ENCODE measurements at places on chromosomes 1 and 21.

DNA sequence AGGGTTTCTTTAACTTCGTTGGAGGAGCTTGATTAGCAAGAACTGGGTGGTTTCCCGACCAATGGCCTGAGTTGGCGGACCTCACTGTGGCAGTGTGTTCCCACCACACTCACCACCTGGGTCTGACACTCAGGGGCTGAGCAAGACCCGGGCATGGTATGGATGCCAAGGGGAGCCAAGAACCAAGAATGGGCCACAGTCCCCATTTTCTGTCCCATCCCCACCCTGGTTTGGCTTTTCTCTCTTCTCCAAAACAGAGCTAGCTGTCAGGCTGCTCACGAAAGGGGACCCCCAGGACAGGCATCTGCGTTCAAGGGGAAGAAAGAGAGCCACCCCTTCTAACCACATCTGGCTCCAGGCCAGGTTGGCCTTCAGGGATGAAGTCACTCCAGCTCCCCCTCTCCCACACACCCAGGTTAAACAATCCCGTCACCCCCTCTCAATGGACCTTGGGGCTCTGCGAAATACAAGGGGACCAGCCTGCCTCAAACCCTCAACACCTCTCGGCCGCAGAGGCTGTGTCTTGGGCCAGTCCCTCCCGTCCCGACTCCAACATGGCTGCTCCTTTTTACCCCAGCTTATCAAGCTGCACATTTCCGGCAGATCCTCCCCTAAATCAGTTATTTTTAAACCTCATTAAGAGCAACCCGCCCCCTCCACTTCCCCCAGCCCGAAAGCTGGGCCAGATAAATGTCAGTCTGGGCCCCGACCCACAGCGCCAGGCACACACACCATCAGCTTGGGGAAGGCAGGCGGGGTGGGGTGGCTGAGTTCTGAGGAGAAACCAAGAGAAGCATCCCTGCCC, 3.4 kb downstream of the TAGLN2 start:
- no peak for DNase-seq

DNA sequence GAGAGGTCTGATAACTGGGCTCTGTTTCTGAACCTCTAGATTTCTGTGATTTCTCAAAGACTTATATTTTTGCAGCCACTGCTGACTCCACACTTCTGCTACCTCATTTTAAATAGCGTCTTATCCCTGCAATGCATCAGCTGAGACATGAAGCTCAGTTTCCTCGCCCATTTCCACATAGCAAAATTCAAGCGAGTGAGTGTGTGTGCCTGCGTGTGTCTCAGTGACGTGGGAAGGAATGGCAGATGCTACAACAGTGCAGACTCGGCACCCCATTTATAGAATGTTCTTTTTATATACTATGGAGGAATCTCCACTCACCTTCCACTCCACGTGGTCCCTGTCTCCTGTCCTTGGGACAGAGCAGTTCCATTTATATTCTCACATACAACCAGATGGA, 35.7 kb downstream of the ZMYND12 start:
- DNase-seq, result no peak

GRCh38 chr1:155646307-155646706, 36.3 kb downstream of the MSTO1 start:
- DNase-seq, result no peak

DNA sequence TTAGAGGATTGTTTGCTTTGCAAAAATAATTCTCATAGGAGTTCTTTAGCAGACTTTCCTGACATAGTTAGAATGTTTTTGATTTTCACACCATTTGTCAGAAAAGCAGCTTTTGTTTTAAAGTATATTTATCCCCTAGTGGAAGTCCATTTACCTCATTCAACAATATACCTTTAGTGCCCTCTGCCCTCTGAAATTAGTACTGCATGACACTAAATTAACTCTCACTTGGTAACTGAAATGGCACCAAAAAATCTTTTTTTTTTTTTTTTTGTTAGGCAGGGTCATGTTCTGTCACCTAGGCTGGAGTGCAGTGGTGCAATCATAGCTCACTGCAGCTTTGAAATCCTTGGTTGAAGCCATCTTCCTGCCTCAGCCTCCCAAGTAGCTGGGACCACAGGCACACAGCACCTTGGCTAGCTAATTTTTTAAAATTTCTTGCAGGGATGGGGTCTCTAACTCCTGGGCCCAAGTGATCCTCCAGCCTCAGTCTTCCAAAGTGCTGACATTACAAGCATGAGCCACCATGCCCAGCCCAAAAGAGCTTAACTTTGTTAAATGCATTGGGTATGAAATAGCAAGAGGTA, 13.6 kb downstream of the LRRC42 start:
- no peak for DNase-seq

- no peak for DNase-seq
These were observed 102.1 kb upstream of the ZBTB40 start for GRCh38 chr1:22349362-22350043.

- DNase-seq, result no peak
These were observed 140.2 kb upstream of the MAGI3 start for GRCh38 chr1:113250161-113250560.

- DNase-seq, result no peak
These were observed 147.9 kb downstream of the GREM2 start for GRCh38 chr1:240464099-240464498.

DNA sequence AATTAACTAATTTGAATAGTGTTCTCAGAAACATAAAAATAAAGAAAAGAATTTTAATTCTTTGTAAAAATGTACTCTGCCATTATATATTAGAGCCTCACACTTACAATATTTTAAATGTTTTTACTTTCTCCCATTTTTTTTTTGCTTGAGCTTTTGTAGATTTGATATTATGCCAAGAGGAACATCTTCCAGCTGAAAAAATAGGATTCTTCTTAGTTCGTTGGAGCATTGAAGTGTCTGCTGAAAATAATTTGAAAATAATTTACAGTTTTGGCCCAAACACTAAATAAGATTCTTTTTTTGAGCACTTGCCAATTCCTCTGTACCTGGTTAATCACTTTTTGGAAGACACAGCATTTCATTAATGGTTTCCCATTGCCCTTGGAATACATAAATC, 175.0 kb upstream of the COL11A1 start:
- no peak for DNase-seq

DNA sequence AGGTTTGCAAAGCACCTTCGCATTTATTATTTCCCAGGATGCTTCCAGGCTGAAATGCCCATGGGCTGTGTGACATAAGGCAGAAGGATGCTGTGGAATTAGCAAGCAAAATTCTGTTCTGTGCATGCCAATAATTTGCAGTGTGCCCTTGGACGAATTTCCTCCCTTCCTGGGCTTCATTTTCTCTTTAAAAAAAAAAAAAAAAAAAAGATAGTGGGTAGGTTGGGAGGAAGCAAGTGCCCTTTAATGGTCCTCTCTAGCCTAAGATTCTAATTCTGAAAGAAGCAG, 2.5 kb upstream of the ID3 start:
- no peak for DNase-seq

GRCh38 chr1:116794804-116795481, 40.7 kb downstream of the CD2 start:
- no peak for DNase-seq

- DNase-seq, result no peak
These were observed 182.0 kb upstream of the RUNX1 start for GRCh38 chr21:35231090-35231489.

- DNase-seq, result no peak
These were observed 2.3 kb downstream of the UMODL1 start for GRCh38 chr21:42073145-42074099.

- DNase-seq, result no peak
These were observed 432.0 kb downstream of the SETD4 start for GRCh38 chr21:35628316-35628715.

- DNase-seq, result no peak
These were observed 66.4 kb upstream of the BTG3 start for GRCh38 chr21:17679002-17679600.

DNA sequence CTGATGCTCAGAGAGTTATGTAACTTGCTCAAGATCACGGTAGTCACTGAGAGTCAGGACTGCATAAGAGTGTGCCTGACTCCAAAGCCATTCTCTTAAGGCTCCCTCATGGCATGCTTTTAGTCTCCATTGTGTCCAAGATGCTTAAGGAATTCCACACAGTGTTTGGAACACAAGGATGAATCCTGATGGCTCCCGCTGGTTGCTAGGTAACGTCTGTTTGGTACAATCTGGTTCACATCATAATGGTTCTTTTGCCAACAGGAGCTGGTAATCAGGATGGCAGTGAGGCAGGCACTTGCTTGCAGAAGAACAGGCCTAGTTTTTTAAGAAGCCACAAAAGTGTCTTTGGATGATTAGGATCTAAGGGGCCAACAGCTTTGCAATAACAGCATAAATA, 436.5 kb upstream of the DAB1 start:
- DNase-seq, result no peak

- no peak for DNase-seq
These were observed 758 bp downstream of the NAXE start for GRCh38 chr1:156592158-156592909.

DNA sequence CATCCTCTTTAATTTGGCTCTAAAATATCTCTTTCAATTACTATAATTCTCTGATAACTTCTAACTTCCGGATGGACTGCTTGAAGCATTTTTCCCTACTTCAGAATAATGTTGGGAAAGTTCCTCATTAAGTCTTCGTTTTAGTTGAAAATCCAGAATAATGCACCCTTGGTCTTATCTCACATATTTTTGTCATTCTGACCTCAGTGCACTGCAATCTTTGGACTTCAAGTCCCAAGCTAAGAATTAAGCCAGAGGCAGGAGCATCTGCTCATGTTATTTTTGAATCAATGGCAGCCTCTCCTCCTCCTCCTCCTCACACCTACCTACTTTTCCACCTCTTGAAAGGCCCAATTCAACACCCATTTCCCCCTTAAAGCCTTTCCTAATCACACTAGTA, 169.8 kb downstream of the CYYR1 start:
- no peak for DNase-seq

- no peak for DNase-seq
These were observed 32.4 kb upstream of the ATP1A1 start for GRCh38 chr1:116340506-116341231.

GRCh38 chr1:54335011-54335754, 71.0 kb downstream of the SSBP3 start:
- no peak for DNase-seq

DNA sequence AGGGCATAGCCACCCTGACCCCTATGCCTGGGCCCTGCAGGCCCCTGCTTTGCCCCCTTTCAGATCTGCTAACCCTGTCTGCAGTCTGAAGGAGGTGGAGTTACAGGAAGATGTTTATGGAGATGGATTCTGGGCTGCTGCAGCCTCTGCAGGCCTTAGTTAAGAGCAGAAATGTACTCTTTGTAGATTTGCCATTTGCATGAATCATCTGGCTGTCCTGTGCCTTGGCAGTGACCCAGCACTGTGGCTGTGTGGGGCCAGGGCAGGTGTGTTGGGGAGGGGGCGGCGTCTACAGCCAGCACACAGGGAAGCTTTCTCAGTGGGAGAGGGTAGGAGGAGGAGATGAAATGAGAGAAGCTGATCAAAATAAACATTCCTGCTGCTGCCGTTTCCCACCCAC, 867.3 kb downstream of the PLA2G4A start:
- DNase-seq, result no peak

DNA sequence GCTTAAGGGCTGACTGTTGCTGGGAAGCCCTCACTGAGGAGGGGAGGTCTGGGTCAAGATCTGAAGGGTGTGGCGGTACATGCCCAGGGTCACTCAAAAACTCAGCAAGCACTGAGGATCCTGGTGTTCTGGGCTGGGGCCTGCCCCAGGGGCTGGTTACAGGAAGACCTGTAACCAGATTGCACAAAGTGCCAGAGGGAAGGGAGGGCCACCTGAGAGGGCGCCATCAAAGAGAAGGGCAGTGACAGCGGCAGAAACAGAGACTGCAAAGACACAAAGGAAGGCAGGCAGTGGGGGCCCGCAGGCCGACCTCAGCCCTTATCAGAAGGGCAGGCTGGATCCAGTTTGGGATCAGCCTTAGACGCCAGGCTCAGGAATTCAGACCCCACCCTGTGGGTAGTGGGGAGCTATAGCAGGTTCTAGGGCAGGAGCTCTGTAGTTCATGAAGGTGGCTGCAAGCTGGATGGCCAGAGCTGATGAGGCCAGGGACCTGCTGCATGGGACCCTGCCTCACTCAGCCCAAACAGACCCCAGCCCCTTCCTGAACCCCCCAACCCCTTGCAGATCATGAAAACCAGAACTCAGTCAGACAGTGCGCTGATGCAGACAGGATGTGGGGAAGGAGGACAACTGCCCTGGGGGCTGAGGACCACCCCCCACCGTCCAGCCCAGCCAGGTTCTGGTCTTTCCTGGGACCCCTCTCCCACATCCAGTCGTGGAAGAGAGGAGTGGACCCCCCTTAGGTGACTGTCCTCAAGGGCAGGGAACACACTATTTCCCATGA, 3.9 kb downstream of the SH2D5 start:
- DNase-seq, result no peak

DNA sequence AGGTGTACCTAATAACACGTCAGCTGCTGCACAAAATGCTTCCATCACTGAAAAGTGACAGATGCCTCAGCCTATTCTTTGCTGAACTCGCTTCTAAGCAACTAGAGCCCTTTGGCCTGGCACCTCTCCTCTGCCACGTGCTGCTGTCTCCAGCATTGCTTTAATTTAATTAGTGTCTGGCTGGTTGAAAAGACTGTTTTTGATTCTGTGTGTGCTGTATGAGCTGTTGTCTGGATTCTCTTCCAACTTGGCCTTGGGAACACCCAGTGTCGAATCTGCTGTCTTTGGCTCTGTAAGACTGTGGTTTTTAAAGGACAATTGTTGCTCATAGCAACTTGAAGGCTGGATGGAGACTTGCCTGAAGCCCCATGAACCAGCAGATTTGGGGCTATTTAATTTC, 109.5 kb downstream of the PSMG1 start:
- DNase-seq, result no peak

- DNase-seq, result no peak
These were observed 312.5 kb downstream of the KCNT2 start for GRCh38 chr1:196295766-196296165.

GRCh38 chr1:119132179-119132578, 8.3 kb downstream of the WARS2 start:
- no peak for DNase-seq

DNA sequence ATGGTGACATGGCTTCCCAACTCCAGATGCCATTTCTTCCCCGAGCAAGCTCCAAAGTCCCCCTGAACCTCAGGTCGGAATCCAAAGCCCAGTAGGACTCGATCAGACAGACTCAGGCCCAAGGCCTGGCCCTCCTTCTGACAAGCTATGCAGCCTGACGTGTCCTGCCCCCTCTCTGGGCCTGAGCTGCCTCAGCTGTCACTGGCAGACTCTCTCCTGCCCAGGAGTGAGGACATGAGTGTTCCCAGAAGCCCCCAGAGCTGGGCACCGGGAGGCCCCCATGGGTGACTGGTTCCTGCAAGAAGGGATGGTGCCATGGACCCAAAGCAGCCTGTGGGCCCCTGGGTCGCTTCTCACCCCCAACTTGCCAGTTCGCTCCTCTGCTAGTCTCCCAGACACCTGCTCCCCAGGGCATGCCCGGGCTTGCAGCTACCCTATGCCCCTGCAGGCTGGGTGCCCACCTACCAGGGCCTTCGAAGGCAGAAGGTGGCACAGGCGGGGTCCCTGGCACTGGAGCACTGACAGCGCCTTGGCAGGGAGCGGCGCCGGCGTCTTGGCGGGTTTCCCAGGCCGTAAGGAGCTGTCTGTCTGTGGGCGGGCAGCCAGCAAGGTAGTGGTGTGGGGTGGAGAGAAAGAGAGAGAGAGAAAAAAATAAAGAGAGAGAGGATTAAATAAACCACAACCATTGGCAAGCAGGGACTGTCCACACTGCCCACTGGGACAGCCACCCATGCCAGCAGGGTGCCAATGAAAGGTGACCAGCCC, 2.3 kb downstream of the EDN2 start:
- no peak for DNase-seq

All from activated effector memory CD4-positive, alpha-beta T cell treated with Interleukin-2 at 50 U/mL for 16 hours (primary cell).